ENCODE measurements at places on chromosomes 7 and 10.

GRCh38 chr7:76364198-76364584 lies 5.4 kb upstream of the YWHAG start:
- DNase-seq: no peak

GRCh38 chr7:107597953-107598352 lies 17.9 kb downstream of the BCAP29 start:
- DNase-seq: no peak

- no peak for DNase-seq
Measured at GRCh38 chr7:75881436-75882095, 2.7 kb downstream of the RHBDD2 start.

- DNase-seq: peak; percentile 46
Measured at GRCh38 chr7:29424984-29425309, 138.7 kb upstream of the PRR15 start.

DNA sequence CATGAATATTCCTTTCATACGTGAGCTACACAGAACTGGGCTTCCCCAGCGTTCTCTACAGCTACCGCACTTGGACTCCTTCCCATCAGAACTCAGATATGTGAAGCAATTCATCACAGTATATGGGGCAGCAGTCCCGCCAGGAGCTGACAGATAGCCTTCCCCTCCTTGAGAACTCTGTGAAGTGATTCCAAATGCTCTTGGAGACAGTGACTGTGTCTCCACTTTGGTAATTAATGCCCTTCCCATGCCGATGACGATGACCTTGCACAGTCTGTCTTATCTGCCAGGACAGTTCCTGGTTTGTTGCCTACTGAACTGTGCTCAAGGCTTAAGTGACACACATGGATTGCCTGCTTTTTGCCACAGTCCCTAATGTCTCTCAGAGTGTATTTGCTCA lies 75.0 kb upstream of the AFAP1L2 start:
- no peak for DNase-seq

DNA sequence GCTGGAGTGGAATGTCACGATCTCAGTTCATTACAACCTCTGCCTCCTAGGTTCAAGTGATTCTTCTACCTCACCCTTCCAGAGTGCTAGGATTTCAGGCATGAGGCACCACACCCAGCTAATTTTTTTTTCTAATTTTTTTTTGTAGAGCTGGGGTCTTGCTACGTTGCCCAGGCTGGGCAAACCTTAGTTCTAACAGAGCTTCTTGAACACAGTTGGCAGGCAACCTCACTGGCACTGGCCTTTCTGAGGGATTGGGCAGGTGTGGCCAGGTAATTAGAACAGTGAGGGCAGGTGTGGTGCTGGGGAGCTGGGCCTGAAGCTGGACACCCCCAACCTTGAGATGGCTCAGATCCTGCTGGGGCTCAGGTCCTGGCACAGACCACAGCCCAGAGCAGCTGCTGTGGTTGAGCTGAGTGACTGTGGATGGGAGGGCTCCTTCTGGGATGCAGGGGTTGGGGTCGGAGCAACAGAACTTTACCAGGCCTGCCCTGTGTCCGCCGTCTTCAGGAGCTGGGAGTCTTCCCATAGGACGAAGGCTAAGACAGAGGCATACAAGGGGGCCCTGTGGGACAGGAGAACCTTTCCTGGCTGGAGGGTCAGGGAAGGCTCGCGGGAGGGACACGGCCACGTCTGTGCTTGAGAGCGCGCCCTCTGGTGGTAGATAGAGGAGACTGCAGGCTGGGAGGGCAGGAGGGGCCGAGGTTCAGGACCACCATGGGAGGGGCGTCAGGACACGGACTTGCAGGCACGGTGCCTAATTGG lies 48.2 kb downstream of the COL26A1 start:
- peak; percentile 76 for DNase-seq

GRCh38 chr7:12623223-12623622 lies 52.7 kb downstream of the SCIN start:
- no peak for DNase-seq
